ENCODE measurements at places on chromosomes 16 and 17. TPM values are rescaled to one million over a fixed set of nuclear protein-coding genes. Genes with fewer than 3 reads are reported as not detected.

- DNase-seq: no peak
Measured at GRCh38 chr16:46651305-46651704, 30.1 kb upstream of the SHCBP1 start.

Gene C16orf86
- total RNA-seq: 0.28 TPM

DNA sequence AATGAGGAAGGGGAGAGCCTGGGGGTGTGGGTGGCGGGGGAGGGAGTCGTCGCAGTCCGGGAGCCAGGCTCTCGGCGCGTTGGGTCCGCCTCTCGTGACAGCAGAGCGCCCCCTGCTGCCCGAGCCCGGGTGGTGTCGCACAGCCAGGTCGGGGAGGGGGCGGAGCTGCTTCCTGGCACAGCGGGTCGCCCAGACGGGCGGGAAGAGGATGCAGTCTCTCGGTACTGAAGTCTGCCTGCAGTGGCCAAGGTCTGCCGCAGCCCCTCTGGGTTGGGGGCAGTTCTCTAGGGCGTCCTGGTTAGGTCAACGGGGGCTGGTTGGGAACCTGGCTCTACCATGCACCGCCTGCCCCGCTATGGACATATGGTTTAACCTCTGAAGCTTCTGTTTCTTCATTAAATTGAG, 38.2 kb upstream of the CCDC182 start:
- DNase-seq: peak; percentile 5

GRCh38 chr17:9729735-9730420, 61.5 kb downstream of the DHRS7C start:
- peak; percentile 1 for DNase-seq

- peak; percentile 49 for DNase-seq
Measured at GRCh38 chr16:83717814-83718213, 90.0 kb upstream of the HSBP1 start.

- DNase-seq: no peak
Measured at GRCh38 chr17:37230633-37231032, 145.2 kb upstream of the C17orf78 start.

DNA sequence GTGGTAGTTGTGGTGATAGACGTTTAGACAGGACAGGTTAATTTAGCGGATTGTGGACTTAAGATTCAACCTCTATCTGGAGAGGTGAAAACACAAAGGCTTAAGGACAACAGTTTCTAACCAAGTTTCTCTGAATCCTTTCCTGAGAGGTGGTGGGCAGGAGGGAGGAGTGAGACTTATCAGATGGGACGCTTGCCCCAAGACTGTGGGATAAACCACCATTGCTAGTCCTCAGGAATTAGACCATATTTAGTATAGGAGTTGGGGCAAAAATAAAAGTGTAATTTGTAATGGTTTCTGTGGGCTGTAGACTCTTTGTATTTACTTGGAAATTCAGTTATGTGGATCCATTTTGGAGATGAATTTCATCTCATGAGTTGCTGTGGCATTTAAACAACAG, 6.6 kb downstream of the PDP2 start:
- DNase-seq: no peak

GRCh38 chr17:67496286-67496685, 119.2 kb downstream of the PITPNC1 start:
- peak; percentile 30 for DNase-seq

GRCh38 chr16:78483124-78483992, 383.9 kb downstream of the WWOX start:
- DNase-seq: no peak

- no peak for DNase-seq
Measured at GRCh38 chr16:86537486-86537885, 17.5 kb downstream of the MTHFSD start.

Gene GPR142
- not detected for total RNA-seq

Gene USH1G
- total RNA-seq: not detected

Gene CCDC154
- not detected for total RNA-seq

DNA sequence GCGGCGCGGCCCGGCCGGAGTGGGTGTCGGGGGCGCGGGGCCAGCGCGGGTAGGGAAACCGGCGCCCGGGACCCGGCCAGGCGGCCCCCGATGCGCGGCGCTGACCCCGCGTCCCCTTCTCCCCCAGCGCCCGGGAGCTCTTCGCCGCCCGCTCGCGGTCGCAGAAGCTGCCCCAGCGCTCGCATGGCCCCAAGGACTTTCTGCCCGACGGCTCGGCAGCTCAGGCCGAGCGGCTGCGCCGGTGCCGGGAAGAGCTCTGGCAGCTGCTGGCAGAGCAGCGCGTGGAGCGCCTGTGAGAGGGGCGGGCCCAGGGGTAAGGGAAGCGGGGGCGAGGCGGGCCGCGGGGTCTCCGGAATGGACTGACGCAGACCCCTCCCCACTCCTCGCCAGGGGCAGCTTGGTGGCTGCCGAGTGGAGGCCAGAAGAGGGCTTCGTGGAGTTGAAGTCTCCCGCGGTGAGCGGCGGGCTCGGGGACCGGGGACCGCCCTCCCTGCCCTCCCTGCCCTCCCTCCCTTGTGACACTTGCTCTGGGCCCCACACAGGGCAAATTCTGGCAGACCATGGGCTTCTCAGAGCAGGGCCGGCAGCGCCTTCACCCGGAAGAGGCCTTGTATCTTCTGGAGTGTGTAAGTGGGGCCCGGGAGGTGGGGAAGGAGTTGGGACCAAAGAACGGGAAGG, 430 bp downstream of the TSEN54 start:
- DNase-seq: no peak

DNA sequence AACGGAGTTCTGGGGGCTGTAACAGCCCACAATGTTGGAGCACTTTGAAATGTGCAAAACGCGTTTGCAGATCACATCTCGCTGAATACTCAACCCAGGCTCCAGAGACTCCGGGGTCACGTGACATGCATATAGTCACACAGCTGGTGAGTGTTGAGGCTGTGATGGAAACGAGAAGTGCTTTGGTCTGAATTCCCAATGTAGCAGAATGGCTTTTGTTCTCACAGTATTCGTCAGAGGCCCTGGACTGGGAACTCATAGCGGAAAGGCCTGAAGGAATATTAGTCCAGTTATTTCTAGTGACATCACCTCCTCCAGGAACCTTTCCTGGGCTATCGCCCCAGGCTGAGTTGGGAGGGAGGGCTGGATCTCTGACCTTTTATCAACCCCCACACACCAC, 95.8 kb upstream of the CRHR1 start:
- DNase-seq: no peak

GRCh38 chr17:6517062-6517461, 39.3 kb downstream of the PITPNM3 start:
- no peak for DNase-seq

Gene C17orf50
- total RNA-seq: not detected

- no peak for DNase-seq
Measured at GRCh38 chr16:60304720-60305119, 1570.6 kb upstream of the GOT2 start.

GRCh38 chr16:31410082-31410481, 16.9 kb downstream of the ITGAD start:
- DNase-seq: no peak

All from IMR-90 (cell line).